CD8-positive, alpha-beta memory T cell (primary cell): ENCODE measurements at places on chromosomes 6 and 20.

DNA sequence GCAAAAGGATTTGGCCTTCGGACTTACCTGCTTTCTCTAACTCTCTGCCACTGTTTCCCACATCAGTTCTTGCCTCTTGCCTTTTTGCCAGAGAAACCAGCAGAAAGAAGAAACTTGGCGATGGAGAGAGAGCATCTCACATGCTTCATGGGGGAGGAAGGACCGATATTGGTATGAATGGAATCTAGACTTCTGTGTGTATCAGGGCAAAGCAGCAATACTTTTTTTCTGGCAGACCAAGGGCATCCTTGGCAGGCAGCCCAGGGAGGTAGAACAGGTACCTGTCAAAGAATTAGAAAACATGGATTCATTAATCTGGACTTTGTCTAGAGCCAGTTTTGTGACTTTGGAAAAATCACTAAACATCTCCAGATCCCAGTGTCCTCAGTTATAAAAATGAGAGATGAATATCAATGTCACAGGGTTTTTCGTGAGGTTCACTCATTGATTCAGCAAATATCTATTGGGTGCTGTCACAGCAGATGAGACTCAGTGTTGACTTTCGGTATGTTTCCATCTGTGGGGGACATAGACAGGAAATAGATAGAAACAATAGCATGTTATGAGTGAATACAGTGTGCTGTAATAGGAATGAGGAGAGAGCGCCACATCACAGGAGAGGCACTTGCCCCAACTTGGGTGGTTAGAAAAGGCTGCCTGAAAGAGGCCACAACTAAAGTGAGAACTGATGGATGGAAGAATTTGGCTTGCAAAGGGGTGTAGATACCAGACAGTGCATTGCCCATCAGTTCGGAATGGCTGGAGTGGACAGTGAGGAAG is 114.1 kb downstream of the CD83 start:
- no peak for DNase-seq

DNA sequence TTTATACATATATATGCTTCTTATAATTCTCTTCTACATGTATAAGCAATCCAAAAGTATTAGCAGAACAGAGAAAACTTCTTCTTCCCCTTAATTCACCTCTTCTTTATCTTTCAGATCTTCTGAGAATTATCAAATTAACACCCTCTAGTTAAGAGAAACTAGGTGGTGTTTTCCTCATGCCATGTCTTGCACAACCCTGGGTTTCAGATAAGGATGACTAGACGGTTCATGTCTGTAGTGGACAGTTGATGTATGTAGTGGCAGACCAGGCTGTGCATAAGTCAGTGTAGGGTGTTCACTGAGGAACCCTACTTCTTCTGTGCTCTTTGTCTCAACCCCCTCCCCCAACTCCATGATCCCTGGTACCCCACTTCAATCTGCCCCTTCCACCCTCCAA is 187.3 kb downstream of the SAMD5 start:
- DNase-seq = no peak

DNA sequence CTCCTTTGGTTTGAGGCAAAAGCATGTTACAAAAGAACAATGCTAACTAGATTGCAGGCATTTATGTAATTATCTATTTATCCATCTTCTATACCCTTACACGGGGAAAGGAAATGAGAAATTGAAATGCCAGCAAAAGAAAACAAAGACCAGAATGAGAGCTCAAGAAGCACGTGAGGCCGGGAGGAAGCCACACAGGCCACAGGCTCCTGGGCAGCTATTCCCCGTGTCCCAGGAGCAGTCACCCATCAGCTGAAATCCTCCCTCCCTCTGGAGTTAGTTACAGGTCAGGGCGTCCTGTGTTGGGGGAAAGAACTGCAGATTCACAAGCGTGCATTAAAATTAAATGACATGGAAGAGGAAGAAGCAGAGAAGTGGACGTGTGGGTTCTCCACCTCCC is 64.7 kb upstream of the RPS6KA2 start:
- DNase-seq = no peak

GRCh38 chr6:2743280-2744208 is 7.2 kb downstream of the MYLK4 start:
- DNase-seq = no peak

- DNase-seq = no peak
Observed at GRCh38 chr6:25105070-25105925, 169.5 kb upstream of the RIPOR2 start.

DNA sequence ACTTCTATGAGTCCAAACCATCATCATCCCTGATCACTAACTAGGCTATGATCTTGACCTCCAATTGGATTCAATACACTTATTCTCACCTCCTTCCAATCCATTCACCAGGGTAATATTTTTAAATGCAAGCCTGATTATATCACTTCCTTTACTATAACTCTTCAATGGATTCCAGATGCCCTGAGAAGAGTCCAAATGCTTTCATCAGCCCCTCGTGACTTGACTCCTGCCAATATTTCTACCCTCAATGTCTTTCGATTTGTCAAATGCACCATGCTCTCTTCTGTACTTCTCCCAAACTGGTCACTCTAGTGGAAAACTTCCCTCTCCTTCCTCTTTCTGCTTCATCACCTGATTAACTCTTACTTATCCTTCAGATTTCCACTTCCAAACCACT is 70.8 kb downstream of the CD164 start:
- DNase-seq = no peak
